ENCODE measurements at places on chromosomes 4 and X. TPM values are rescaled to one million over a fixed set of nuclear protein-coding genes. Genes with fewer than 3 reads are reported as not detected.

CENPE gene
- 0.66 TPM for polyA plus RNA-seq

FGA gene
- not detected for polyA plus RNA-seq

POU3F4 gene
- not detected for polyA plus RNA-seq

TIGD2 gene
- 7.9 TPM for polyA plus RNA-seq

NLGN3 gene
- polyA plus RNA-seq = not detected

DGKK gene
- polyA plus RNA-seq = not detected

GEMIN8 gene
- polyA plus RNA-seq = 23.2 TPM

PCSK1N gene
- polyA plus RNA-seq = not detected

FAM149A gene
- not detected for polyA plus RNA-seq

ANXA10 gene
- not detected for polyA plus RNA-seq

EGF gene
- not detected for polyA plus RNA-seq

PNMA3 gene
- not detected for polyA plus RNA-seq

FGF2 gene
- 0.06 TPM for polyA plus RNA-seq

CT83 gene
- polyA plus RNA-seq = not detected

CXCL3 gene
- not detected for polyA plus RNA-seq

PCGF3 gene
- polyA plus RNA-seq = 6.6 TPM

CXXC4 gene
- not detected for polyA plus RNA-seq

MAB21L2 gene
- polyA plus RNA-seq = 0.19 TPM

SPANXN1 gene
- polyA plus RNA-seq = not detected

LEF1 gene
- polyA plus RNA-seq = 8.1 TPM

PPEF1 gene
- not detected for polyA plus RNA-seq

ZNF275 gene
- 11.1 TPM for polyA plus RNA-seq

RIPPLY1 gene
- polyA plus RNA-seq = not detected

GABRG1 gene
- polyA plus RNA-seq = not detected

SYAP1 gene
- 21.3 TPM for polyA plus RNA-seq

STBD1 gene
- polyA plus RNA-seq = not detected

RHOXF2B gene
- polyA plus RNA-seq = not detected

OTC gene
- not detected for polyA plus RNA-seq

TLL1 gene
- not detected for polyA plus RNA-seq

GLRB gene
- not detected for polyA plus RNA-seq

OR13H1 gene
- not detected for polyA plus RNA-seq

NUP62CL gene
- polyA plus RNA-seq = 2.0 TPM

CXCL1 gene
- not detected for polyA plus RNA-seq

VGLL1 gene
- polyA plus RNA-seq = not detected

MAGEB6 gene
- not detected for polyA plus RNA-seq

SPANXC gene
- not detected for polyA plus RNA-seq

SUPT20HL2 gene
- polyA plus RNA-seq = not detected

NLRP2B gene
- not detected for polyA plus RNA-seq
